ENCODE measurements at places on chromosomes 3 and 15.

- DNase-seq: no peak
These were observed 6.4 kb upstream of the SNUPN start for GRCh38 chr15:75631935-75632334.

- DNase-seq: no peak
These were observed 51.5 kb downstream of the IGF1R start for GRCh38 chr15:98699591-98700424.

DNA sequence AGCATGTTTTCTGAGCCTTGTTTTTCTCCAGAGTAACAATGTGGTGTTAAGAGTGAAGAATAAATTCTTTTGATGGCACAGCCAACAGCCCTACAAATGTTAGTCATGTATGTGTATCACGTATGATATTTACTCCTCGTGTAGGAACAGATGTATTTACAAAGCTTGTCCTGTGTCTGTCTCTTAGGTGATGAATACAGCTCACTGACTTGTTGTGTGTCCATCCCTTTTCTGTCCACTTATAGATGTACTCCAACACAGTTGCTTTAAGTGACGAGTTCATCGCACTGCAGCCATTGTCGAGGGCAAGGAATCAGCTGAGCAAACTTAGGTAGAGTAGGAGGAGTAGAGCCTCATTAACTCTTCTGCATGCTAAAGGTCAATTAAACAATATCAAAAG, 78.1 kb downstream of the DCUN1D1 start:
- DNase-seq: no peak

DNA sequence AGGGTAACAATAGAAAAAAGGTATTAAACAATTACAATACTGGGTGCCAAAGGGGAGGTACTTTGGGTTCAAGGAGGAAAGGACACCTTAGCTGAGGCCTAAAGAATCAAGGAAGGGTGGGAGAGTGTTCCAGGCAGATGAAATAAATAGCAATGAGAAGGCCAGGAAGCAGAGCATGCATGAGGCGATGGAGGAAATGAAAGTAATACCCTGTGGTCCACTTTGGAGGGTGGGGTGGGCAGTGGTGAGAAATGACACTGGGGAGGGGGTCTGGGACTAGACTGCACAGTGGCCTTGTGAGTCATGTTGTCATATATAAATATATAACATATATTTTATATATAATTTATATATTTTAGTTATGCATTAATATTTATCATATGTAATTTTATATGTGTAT, 55.9 kb downstream of the BHLHE40 start:
- DNase-seq: no peak

GRCh38 chr15:39793923-39794322, 11.3 kb upstream of the FSIP1 start:
- no peak for DNase-seq

DNA sequence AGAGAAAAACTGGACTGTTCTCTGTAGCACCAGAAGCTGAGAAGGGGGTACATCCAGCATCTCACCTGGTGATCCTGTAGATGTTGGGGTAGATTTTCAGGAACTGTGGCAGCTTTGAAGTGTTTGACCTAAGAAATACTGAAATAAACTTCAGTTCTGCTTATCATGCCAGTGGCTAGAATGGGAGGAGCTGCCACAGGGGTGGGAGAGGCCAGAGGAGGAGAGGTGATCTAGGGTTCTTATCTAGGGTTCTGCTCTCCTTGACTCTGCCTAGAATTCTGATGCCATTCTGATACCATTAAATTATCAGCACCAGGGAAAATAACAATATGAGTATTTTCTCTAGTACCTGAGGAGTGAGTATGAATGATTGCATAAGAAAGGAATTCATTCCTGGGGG, 10.2 kb upstream of the CPOX start:
- no peak for DNase-seq
